ENCODE measurements at places on chromosomes 7 and 10.

DNA sequence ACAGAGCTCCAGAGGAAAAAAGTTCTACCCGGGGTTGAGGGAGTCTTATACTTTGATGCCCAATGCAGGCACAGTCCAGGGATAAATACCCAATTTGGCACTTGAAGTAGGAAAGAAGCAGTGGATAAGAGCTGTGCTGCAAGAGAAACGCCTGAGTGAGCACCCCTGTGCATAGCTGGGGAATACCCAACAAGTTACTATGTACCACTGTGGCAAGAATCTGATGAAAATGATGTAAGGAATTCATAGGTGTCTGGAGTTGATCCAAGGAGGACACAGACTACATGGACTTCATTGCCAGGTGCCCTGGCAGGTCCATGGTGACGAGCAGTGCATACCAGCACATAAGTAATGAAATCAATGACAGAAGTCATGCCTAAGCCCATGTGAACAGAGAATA, 183.7 kb upstream of the FEZF1 start:
- DNase-seq: no peak

GRCh38 chr7:43565786-43566185, 17.1 kb upstream of the STK17A start:
- no peak for DNase-seq

DNA sequence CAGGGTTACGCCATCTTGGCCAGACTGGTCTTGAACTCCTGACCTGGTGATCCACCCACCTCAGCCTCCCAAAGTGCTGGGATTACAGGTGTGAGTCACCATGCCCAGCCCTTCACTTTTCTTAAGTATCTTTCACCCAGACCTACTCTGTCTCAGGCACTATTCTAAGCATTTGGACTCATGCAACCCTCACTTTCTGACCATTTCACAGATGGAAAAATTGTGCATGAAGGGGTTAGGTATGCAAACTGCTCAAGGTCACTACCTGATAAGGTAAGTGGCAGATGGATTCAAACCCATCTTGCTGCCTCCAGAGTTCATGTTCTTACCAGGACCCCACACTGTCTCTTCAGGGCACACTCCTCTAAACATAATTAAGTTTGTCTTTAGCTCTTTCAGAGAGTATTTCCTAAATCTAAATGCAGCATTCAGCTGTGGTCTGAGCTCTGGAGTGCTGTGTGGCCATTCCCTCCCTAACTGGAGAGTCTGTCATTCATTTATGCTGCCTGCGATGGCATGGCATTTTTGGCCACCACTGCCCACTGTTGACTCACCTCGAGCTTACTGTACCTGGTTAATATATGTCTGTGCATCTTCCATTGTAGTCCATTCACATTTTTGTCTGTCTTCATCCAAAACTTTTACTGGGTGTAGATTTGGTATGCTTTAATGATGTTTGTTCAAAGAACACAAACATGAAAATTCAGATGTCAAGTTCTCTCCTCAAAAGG, 88.4 kb downstream of the CCDC71L start:
- no peak for DNase-seq

DNA sequence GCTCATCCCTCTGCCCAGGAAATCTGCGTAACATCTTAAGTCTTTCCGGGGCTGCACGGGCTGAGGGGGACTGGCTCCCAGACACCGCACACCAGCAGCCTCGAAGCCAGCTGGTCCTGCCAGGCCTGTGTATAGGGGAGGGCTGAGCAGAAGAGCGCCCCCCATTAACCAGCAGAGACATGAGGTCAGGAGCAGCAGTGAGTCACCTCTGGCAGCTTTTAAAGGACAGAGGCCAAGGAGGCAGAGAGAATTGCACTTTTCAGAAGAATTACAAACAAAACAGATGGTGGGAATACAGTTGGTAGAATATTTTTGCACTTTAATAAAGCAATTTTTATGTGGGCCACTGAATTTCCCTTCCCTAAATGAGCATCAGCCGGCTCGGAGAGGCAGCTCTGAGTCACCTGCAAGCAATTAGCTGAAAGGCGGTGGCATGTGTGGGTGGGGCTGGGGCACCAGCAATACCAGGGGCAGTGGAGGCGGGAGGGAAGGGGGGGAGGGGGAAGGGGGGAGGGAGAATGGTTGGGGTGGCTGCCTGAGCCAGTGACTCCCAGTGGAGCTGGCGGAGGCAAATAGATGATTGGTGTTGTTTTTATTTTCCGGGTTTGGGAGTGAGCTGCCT, 39.1 kb downstream of the GOLGA7B start:
- DNase-seq: peak; percentile 52
